ENCODE measurements at places on chromosomes 3 and 15. TPM values are rescaled to one million over a fixed set of nuclear protein-coding genes. Genes with fewer than 3 reads are reported as not detected.
A peak's percentile ranks its signal among the peaks of the same experiment; 100 is the strongest.

- DNase-seq: no peak
Measured at GRCh38 chr15:93861956-93862741, 369.2 kb upstream of the MCTP2 start.

DNA sequence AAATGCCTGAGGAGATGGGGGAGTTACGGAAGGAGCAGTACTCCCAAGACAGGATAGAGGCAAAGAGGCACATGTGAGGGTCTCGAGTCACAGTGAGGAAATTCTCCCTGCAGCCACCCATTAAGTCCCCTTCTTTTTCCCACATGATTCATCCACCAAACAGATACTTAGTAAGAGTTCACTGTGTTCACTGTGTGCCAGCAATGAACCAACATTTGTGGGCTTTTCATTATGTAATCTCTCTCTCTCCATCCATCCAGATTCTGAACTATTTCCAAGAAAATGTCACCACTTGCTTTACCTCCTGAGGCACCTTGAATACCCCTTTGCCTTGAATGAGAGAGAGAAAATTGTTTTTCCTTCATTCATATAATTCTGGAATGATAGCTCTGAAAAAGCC lies 24.6 kb upstream of the LRRFIP2 start:
- DNase-seq: peak; percentile 59

GRCh38 chr3:82796765-82797164 lies 1035.3 kb upstream of the GBE1 start:
- DNase-seq: no peak

GRCh38 chr3:153221748-153222162 lies 59.7 kb downstream of the RAP2B start:
- peak; percentile 99 for DNase-seq

Gene OR5H15
- total RNA-seq: not detected

Gene LRTM1
- not detected for total RNA-seq

GRCh38 chr15:96893159-96893906 lies 562.8 kb downstream of the NR2F2 start:
- DNase-seq: peak; percentile 29
